Germinal center (tissue), 1 donor: ENCODE measurements at places on chromosomes 4 and X.
A peak's percentile ranks its signal among the peaks of the same experiment; 100 is the strongest.

- no peak for DNase-seq
Observed at GRCh38 chrX:2761246-2761645, 9.4 kb downstream of the XG start.

DNA sequence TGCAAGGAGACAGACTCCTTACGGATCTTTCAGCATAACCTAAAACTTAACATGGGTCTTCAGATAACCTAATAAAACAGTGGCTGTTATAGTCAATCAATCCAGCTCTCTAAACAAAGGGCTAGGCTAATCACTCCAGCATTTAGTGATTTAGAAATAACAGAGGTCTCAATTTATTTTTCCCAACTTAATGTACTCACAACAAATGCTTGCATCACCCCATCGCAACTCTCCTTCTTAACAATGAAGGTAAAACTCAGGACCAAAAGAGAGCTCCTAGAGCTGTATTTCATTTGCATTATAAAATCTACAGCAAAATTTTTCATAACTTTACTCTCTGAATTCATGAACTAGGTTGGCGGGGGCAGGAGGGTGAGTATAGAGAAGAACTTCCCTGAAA, 1.1 kb downstream of the LIN54 start:
- DNase-seq, result no peak

DNA sequence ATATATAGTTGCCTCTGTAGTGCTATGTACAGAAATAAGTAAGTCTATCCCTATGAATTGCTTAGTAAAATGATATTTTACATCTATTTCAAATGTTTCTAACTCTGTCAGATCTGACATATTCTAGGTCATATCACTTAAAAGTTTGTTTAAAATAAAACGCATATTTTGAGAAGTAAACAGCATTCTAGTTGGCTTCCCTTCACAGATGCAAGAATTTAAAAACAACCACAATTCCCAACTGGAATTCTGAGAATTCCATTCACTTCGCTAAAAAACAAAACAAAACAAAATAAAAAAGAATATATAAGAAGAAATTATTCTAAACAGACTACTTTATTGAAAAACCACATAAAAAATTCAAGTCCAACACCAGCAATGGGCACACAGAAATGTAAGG, 126.0 kb downstream of the PPP3CA start:
- no peak for DNase-seq

DNA sequence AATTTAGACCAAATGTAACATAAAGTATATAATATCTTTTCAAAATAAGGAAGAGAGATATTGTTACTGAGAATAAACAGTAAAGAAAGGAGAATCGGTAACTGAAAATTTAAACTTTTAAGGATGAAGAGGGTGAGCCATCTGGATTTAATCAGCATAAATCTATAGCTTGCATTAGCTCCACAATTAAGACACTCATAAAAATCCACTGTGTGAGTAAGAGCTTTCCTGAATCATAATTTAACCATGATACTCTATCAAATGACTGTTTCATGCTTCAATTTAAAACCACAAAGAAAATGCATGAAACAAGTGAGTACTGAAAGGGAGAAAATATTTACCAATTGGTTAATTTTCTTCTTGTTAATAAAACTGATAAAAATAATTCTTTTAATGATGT, 951.5 kb upstream of the SLIT2 start:
- DNase-seq, result no peak

GRCh38 chrX:123851079-123851478, 8.8 kb upstream of the XIAP start:
- no peak for DNase-seq

GRCh38 chrX:24692305-24692704, 1.4 kb upstream of the POLA1 start:
- no peak for DNase-seq

GRCh38 chr4:2806390-2807355, 13.8 kb downstream of the SH3BP2 start:
- DNase-seq, result no peak

- DNase-seq, result peak; percentile 10
Observed at GRCh38 chr4:154491341-154492271, at the start of gene DCHS2. TSS of gene DCHS2 (minus strand) at chr4:154491799. CDS start at chr4:154491355, 444 bp downstream.

- no peak for DNase-seq
Observed at GRCh38 chr4:90030953-90031352, 96.2 kb upstream of the CCSER1 start.

DNA sequence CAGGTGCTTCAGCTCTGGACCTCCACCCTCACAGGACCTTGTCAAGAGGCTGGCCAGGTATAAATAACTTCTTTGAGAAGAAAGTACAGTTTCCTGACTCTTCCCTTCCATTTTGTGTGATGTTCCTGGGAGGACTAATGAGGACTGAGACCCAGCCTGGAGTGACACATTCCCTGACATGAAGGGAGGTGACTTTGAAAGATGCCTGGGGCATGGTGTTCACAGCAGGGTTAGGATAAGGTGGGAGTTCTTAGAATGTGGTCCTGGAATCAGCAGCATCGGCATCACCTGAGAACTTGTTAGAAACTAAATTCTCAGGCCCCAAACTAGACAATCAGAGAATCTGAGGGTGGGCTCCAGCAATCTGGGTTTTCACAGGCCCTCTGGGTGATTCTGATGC, 224.9 kb upstream of the BOD1L1 start:
- DNase-seq, result no peak

- DNase-seq, result no peak
Observed at GRCh38 chr4:119667802-119668201, 39.2 kb upstream of the PDE5A start.

DNA sequence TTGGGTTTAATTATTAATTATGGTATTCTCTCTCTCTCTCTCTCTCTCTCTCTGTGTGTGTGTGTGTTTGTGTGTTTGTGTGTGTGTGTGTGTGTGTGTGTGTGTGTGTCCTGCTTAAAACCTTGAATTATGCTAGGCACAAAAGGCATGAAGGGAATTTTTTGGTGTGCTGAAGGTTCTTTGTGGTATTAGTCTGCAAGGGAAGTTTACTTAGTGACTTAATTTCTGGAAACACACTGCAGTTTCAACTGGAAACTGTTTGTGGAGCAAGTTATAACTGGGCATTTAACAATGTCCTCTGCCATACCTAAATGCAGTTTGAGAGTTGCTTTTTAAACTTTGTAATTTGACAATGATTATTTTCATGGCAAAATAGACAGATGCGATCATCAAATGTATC, 111.7 kb downstream of the FRMPD4 start:
- DNase-seq, result no peak

- DNase-seq, result no peak
Observed at GRCh38 chrX:84047339-84047738, 140.7 kb downstream of the RPS6KA6 start.

GRCh38 chr4:80101792-80102116, 28.7 kb upstream of the ANTXR2 start:
- DNase-seq, result no peak

- no peak for DNase-seq
Observed at GRCh38 chr4:91598696-91599095, 705.1 kb upstream of the GRID2 start.

DNA sequence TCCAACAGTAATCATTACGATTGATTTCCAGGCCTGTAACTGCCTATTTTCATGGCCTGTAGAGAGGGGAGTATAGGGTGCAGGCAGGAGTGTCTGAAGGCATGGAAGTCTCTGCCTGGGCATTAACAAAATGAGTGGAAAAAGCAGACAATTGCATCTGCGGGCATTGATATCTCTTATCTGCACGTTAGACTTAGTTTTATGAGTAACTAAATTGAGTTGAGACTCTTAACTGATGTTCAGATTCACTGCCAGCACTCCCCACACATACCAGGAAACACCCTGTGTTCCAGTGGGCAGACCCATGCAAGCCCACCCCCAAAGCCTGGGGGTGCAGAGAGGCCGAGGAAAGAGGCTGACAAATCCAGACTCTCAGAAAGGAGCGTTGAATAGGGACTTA, 33.3 kb downstream of the F11 start:
- no peak for DNase-seq

DNA sequence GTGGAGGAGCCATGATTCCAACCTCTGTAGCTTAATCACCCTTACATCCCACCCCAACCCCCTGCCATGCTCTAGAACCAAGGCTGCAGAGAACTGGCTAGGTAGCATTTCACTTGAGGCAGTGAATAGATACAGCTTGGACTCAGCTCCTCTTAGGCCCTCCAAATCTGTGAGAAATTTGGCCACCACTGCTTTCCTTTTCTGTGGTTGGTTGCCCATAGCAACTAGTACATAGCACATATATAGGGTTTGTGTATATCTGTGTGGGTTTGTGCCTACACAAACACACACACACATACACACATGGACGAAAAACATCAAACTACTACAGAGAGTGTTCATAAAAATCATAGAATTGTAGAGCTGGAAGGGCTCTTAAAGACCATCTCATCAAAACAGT, 52.0 kb upstream of the CCDC160 start:
- no peak for DNase-seq

DNA sequence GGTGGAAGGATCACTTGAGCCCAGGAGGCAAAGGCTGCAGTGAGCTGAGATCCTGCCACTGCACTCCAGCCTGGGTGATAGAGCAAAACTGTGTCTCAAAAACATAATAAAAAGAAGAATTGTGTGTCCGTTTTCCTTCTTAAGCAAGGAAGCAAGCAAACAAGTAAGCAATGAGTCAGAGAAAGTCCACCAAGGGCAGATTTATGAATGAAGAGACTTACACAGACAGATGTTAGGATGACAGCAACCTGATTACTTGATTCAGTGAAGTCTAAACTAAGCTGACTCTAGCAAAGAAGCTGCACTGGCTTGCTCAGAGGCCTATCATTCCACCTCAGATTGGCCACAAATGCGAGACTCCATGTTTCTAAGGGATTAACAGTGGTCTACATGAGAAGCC, 34.1 kb upstream of the SCML1 start:
- DNase-seq, result no peak

DNA sequence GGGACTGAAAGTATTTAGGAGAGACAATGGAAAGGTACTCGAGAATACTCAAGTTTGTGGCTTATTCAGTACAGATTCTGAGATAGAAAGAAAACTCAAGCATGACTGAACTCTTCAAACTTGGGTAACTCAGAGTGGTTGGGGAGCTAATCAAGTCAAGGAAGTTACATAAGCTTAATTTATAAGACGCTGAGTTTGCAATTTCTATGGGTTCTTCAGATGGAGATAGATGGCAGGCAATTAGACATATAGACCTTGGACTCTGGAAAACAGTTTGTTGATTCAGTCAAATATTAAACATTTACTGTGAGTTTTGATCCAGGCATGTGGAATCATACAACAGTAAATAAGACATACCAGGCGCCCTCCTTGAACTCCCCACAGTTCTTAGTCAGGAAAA, 1749.9 kb upstream of the TENM3 start:
- no peak for DNase-seq

- no peak for DNase-seq
Observed at GRCh38 chr4:103011378-103012025, 8.0 kb downstream of the SLC9B1 start.

- no peak for DNase-seq
Observed at GRCh38 chr4:29927895-29928294, 792.3 kb upstream of the PCDH7 start.

DNA sequence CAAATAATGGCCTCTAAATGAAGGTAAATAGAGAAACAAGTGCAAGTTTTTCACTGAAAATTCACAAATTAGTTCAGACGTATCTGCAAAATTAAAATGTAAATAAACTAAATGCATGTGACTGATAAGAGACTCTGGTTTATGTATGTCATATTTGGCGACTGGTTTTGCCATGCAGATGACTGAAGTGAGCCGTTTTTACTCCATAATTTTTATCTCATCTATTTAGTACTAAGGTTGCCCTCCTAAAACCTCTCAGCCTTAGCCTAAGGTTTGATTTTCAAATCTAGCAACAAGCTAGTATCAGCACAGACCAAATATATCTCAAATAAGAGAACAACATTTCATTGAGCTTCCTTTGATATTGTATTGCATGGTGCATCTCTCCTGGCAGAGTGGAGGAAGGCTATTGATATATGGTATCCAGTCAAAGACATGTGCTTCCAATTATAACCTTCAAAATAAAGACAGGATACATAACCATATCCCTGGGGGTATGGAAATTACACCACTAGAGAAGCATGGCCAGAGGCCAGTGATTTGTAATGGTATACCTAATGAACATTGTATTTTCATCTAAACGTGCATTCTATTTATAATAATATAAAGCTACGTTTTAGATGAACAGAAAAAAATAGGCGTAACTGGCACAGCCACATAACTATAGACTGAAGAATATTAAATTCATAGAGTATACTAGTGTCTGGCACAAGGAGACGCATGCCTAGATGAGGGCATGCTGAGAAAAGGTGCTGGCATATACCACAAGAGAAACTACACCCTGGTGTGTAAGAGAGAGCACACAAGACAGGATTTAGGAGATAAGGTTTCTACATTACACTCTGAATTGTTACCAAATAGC, 392.6 kb upstream of the INTU start:
- no peak for DNase-seq

- no peak for DNase-seq
Observed at GRCh38 chrX:28668303-28668702, 81.1 kb downstream of the IL1RAPL1 start.

- no peak for DNase-seq
Observed at GRCh38 chrX:1609762-1610161, 5.1 kb upstream of the ASMT start.

- no peak for DNase-seq
Observed at GRCh38 chrX:6184900-6185515, 43.7 kb downstream of the NLGN4X start.
